Anterior cingulate cortex (tissue), 58 donors: ENCODE measurements at places on chromosomes 6 and 20.

- no peak for DNase-seq
These were observed 559.3 kb upstream of the IRAK1BP1 start for GRCh38 chr6:78308025-78308424.

DNA sequence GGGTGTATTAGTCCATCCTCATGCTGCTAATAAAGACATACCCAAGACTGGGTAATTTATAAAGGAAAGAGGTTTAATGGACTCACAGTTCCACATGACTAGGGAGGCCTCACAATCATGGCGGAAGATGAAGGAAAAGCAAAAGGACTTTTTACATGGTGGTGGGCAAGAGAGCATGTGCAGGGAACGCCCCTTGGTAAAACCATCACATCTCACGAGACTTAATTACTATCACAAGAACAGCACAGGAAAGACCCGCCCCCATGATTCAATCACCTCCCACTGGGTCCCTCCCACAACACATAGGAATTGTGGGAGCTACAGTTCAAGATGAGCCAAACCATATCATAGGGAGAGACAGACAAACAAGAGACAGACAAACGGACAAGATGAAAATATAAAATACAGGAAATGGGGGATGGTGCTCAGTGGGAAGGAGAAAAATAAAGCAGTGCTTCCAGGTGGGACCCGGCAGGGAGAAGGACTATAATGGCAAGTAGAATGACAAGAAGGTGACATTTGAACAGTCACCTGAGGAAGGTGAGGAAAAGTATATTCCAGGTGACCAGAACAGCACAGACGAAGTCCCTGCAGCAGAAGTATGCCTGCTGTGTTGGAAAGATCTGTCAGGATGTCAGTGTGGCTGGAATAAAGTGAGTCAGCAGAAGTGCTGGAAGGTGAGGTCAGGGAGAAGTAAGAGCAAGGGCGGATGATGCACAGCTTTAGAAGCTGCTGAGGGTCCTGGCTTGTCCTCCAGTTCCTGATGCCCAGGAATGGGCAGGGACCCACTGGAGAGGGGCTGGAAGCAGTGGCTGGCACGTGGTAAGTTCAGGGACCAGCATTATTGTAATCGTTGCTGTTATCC is 61.1 kb downstream of the SLC2A10 start:
- DNase-seq: no peak

DNA sequence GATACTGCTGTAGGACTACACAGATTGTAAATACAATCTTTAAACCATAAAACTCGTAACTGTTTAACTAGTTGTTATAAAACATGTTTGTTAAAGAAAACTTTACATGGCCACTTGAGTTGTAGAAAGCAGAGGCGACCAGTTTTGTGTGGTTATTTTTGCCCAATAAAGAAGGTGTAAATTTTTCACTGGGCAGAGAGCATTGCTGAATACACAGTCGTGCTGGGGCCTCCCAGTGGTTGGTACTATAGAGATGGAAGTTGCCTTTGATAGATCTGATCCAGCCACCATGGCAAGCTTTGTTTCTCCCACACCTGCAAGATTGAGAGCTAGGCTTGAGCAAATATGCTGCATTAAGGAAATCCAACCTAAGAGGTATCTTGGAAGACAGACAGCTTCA is 34.0 kb upstream of the YWHAB start:
- DNase-seq: no peak

DNA sequence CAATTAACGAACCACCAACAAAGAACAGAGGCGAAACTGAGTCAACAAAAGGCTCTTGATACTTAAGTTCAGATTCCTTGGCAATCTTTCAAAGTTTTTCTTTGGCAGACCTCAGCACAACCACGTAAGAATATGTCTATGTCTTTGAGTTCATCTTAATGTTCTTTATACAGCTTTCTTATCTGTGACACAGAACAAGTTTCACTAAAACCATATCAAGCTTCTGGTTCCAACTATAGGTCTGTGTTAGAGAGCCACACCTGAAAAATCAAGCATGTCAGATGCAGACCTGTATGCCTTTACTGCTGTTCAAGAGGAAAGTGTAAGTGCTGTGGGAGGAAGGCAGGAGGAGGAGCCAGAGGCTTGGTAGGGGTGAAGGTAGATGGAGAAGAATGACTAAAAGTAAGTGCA is 271.3 kb downstream of the KHDC1L start:
- no peak for DNase-seq

GRCh38 chr6:144139817-144140216 is 10.5 kb upstream of the STX11 start:
- no peak for DNase-seq

GRCh38 chr6:76633259-76633658 is 560.8 kb upstream of the IMPG1 start:
- DNase-seq: no peak

- DNase-seq: no peak
These were observed 142.5 kb upstream of the HDDC2 start for GRCh38 chr6:125444006-125444923.

DNA sequence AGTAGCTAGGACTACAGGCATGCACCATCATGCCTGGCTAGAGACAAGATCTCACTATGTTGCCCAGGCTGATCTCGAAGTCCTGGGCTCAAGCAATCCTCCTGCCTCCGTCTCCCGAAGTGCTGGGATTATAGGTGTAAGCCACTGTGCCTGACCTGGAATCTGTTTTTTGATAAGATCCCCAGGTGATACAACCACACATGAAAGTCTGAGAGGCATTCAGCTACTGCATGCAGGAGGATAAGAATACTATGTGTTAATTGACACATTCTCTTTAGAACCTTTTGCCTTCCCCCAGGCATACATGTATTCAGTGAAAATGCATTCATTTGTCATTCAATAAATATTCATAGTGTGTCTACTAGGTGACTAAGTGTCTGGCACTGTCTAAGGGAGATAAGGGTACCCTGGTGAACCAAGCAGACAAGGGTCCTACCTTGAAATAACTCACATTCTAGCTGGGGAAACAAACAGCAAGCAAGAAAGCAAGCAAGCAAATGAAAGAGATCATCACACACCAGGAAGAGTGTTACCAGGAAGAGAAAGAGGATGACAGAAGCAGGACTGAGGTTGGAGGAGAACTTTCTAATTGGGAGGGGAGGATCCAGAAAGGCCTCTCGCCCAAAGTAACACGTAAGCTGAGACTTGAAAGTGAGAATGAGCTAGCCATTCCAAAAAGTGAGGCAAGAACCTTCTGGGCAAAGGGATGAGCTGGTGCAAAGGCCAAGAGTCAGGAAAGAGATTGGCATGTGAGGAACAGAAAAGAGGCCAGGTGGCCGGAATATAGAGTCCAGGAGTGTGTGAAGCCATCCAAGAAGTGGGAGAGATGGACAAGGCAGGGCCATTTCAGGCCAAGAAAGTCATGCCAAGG is 6.5 kb downstream of the GFOD1 start:
- DNase-seq: no peak

- no peak for DNase-seq
These were observed 172.1 kb upstream of the RUNX2 start for GRCh38 chr6:45156075-45156474.

GRCh38 chr20:64223526-64224067 is 32.0 kb upstream of the PCMTD2 start:
- DNase-seq: no peak

DNA sequence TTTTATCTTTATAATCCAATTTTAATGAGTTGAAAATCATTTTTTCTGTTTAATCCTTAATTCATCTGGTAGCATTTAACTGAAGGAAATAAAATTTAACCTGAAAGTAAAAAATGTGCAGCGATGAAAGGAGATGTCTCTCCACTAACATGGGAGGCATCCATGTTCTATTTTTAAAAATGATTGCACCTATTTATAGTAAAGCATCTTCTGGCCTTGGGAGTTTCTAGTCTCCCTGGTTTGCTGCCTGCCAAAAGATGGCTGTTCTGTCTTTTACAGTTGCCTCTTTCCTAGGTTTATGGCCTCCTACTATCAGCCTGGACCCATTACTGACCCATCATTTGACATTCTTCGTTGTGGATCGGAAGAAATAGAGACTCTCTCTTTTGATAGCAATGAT is 143.0 kb downstream of the B3GAT2 start:
- DNase-seq: no peak

DNA sequence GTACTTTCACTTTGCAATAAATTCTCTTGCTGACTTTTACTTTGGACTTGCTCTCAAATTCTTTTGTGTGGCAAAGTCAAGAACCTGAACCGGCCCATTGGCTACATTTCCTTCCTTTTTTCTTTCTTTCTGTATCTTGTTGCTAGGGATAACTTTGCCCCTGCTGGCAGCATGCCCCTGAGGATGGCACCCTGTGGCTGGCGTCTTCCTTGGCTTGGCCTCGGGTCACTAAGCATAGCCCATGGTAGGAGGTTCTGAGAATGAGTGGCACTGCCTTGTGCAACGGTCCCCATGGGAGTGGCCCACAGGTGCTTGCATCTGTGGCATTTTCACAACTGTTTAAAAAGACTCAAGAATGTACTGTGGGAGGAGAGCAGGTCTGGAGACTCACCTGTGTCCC is 14.0 kb upstream of the HLA-F start:
- no peak for DNase-seq

- no peak for DNase-seq
These were observed 2.7 kb downstream of the EPB41L2 start for GRCh38 chr6:131060311-131060710.

DNA sequence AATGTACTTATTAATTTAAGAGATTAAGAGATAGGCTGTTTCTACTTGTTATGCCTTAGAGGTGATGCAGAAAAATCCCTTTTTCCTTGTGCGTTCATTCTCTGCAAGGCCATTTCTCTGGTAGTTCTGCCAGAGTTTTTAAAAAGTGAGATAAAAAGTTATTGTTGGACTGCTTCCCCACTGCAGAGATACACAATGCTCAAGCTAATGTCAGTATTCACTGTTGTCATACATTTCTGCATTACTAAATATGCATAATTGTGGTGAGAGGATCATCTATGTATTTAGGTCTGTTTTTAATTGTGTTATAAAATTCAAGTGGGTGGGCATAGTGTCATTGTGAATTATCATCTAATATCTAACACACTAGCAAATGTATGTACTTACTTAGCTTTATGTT is 600.4 kb downstream of the HTR1B start:
- DNase-seq: no peak

DNA sequence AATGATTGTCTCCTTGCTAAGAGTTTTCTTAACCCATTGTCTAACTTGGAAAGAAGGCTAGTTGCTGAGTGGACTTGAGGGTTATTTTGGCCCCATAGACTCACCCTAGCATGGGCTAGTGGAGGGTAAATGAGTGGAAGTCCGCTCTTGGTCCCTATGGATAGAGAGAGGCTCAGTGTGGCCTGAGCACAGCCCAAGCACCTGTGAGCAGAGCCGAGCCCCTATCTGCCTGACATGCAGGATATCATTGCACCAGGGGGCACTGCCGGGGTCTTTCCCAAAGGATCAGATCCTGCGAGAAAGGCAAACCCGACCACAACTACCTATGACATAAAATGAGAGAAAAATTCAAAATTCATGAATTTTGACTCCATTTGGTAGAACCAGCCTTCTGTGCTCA is 70.6 kb upstream of the GGTLC1 start:
- no peak for DNase-seq

DNA sequence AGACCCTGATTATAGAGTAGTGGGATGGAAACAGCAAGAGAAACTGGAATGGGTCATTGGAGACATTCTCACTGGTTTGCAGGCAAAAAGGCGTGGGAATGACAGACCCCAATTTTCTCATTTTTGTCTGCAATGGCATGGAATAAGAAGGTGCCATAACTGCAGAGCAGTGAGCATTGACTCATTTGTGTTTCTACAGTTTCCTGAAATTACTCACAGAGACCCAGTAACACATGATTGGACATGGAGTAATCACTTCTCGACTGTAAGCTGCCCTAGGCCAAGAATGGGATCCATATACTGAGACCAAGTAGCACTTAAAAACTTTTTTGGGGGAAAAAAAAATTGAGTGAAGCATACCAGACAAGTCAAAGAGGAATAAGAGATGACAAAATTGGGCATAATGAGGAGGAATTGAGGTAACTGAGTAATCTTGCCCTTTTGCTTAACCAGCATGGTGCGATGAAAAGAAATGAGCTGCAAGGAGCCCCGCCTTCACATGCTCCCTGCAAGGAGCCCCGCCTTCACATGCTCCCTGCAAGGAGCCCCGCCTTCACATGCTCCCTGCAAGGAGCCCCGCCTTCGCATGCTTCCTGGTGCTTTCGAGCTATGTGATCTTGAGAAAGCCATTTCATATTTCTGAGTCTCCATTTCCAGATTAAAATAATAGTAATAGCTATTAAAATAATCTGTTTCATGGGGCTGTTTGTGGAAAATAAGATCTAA is 44.1 kb downstream of the NHSL1 start:
- no peak for DNase-seq

DNA sequence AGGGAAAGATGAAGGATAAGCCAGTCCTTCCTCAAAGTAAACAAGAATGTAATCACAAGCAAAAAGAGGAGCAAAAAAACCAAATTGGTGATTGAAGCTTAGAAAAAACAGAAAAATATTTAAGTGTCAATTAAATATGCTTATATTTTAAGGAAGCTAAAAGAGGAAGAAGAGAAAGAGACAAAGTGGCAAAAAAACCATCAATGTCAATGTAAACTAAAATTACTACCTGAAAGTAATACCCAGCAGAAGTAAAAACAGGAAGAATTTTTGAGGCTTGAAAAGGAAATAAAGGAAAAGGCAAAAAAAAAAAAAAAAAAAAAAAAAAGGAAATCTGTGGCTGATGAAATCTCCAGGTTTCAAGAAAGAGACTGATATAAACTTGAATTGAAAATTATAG is 36.2 kb upstream of the OGFRL1 start:
- DNase-seq: no peak

GRCh38 chr20:57389695-57390603 is 1.2 kb upstream of the RBM38 start:
- DNase-seq: no peak

DNA sequence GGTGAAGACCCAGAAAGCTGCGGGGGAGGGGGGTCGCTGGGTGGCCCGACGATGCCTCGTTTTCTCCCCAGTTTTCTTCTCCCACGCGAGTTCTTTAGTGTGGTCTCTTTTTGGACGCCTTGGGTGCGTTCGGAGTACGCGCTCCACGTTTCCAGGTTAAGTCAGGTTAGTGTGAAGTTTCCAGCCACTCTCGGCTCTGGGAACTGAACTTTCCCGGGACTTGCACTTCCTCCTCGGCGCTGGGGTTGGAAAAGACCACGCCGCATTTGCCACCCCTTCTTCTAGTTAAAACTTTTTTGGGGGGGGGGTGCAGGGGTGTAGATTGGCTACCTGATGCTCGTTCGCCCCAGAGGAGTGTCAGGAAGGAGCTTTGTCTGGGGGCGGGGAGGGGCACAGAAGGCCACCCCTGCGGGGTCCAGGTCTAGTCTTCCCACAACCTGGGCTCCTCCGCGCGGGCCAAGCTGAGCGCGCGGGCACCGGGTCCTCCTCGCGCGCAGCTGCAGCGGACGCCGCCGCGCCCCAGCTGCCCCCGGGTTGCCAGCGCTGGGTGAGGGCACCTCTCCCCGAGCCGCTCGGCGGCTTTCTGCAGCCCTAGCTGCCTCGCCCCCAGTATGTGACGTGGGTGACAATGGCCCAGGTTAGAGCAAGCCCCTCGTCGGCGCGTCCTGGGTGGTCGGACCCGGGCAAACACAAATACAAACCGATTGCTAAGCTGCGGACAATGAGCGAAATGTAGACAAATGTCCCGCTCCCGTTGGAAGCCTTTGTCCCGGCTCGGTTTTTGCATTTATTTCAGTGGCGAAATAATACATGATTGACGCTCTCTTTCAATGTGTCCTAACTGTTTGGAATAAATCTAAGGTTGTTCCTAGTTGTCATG is 1.7 kb upstream of the NKX2-2 start:
- peak; percentile 27 for DNase-seq
